ENCODE measurements at places on chromosomes 3 and 15.

- DNase-seq: no peak
Measured at GRCh38 chr3:114595522-114596028, 301.7 kb downstream of the TIGIT start.

DNA sequence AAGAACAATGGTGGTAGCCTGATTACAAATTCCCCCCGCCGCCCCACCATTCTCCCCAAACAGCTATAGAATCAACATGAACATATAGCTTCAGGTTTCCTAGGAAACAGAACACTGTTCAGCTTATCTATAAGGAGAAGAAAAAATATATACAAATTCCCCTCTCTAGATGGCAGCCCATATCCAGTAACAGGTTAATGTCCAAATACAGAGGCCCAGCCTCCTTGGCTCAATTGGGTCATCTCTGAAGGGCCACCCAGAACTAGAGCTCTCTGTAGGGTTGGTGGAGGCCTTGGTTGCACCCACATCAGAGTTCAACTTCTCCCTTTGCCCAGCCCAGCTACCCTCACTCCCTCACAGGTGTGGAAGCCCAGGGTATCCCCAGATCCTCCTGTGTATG lies 91.5 kb upstream of the ADAMTS17 start:
- no peak for DNase-seq

DNA sequence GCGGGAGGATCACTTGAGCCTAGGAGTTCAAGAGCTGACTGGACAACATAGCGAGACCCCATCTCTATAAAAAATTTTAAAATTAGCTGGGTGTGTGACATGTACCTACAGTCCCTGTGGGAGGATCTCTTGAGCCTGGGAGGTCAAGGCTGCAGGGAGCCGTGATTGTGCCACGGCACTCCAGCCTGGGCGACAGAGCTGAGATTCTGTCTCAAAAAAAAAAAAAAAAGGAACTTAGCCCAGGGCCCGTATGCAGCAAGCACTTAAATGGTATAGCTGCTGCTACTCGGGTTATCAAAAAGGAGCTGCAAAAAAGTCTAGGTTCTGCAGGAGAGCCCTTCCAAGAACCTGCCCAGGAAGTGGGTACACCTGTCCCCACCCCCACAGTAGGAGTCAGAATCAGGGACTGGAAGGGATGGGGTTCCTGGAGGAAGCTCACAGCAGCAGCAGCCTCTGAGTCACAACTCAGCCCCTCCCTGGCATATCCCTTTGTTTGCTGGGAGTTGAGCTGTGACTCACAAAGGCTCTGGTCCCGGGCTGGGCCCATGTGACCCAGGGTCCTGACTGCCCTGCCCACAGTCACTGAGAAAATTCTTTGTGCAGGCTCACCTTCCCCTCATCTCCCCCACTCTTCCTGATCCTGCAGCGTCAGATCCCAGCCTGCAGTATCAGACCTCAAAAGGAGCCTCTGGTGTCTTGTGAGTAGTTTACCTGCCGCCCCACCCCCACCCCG lies at the start of gene SPATA12:
Gene SPATA12 (plus strand): TSS at position 576 of the 733 bp plus-strand sequence. CDS start 13,031 bp downstream, outside the sequence.
- no peak for DNase-seq

GRCh38 chr15:64166102-64166890 lies 3.5 kb upstream of the PPIB start:
- DNase-seq: no peak

GRCh38 chr3:101722394-101723173 lies 1.8 kb upstream of the CEP97 start:
- no peak for DNase-seq

GRCh38 chr3:99768808-99769501 lies 48.7 kb upstream of the CMSS1 start:
- DNase-seq: no peak

DNA sequence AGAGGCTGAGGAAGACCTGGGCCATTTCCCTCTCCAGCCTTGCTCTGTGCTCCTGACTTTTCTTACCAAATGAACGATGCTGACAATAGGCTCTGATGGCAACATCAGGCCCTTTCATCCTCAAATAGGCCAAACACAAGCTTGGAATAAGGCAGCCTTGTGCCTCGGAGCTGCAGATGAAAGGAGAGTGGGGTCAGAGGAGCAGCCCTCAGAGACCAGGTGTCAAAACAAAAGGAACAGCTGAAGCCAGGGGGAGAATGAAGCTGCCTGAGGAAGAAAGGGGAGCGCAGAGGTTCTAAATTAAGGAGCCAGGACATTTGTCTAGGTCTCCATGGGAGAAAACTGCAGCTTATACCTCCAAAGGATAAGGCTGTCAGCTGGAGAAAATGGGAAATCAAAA lies 5.1 kb downstream of the BFSP2 start:
- DNase-seq: no peak

GRCh38 chr3:5052247-5052646 lies 69.8 kb upstream of the ARL8B start:
- DNase-seq: no peak

- DNase-seq: no peak
Measured at GRCh38 chr15:39845582-39845981, 62.9 kb upstream of the FSIP1 start.

- DNase-seq: no peak
Measured at GRCh38 chr3:131543714-131544113, 40.9 kb upstream of the MRPL3 start.

- no peak for DNase-seq
Measured at GRCh38 chr15:85307687-85308045, 72.7 kb upstream of the AKAP13 start.

All from activated CD8-positive, alpha-beta memory T cell treated with anti-CD3 and anti-CD28 coated beads, Interleukin-2, amount 50 U/mL, for 48 hours (primary cell).